ENCODE measurements at places on chromosomes 2 and 18. TPM values are rescaled to one million over a fixed set of nuclear protein-coding genes. Genes with fewer than 3 reads are reported as not detected.

DIS3L2 gene
- 34.5 TPM for total RNA-seq

DNA sequence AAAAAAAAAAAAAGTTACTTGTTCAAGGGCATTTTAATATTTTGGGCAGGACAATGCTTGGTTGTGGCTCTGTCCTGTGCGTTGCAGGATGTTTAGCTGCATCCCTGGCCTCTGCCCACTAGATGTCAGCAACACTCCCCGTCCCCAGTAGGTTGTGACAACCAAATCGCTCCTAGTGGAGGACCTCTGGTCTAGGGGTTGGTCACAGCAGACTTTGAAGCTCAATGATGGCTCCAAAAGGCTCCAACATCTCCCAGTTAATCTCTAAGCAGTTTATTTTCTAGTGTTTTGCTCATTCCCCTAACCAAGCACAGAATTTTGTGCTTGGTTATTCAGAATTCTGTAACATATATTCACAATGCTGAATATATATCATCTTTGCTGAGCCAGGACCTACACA lies 67.0 kb downstream of the CHRNA1 start:
- peaks cover 3% of the 10 kb centered on the region for H3K27me3 ChIP-seq
- H3K4me3 ChIP-seq, result no peak overlapping the region
- no peaks in the 10 kb centered on the region for H3K36me3 ChIP-seq
- H3K4me1 ChIP-seq, result no peaks in the 10 kb centered on the region
- no peak overlapping the region for H3K27ac ChIP-seq
- DNase-seq, result peak; percentile 80

DNA sequence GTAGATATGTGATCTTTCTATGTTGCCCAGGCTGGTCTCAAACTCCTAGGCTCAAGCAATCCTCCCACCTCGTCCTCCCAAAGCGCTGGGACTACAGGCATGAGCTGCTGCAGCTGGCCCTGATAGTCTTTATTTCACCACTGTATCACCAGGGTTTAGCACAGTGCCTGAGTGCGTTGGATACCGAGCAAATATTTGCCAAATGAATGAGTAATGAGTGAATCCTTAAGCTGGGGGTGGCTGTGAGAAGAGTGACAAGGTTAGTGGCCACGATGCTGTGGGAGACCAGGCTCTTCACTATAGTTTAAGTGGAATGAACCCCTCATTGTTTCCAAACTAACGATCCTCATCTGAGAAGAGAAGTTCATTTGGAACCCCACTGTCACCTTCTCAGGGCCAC lies 60.8 kb upstream of the FAM136A start:
- H3K4me1 ChIP-seq, result no peaks in the 10 kb centered on the region
- no peak overlapping the region for H3K4me3 ChIP-seq
- no peak overlapping the region for H3K27ac ChIP-seq
- no peak for DNase-seq

GRCh38 chr2:84925336-84925723 lies 19.9 kb downstream of the TMSB10 start:
- H3K27me3 ChIP-seq, result no peaks in the 10 kb centered on the region
- H3K4me3 ChIP-seq, result peak overlapping the region; percentile 87
- no peak for DNase-seq

DNA sequence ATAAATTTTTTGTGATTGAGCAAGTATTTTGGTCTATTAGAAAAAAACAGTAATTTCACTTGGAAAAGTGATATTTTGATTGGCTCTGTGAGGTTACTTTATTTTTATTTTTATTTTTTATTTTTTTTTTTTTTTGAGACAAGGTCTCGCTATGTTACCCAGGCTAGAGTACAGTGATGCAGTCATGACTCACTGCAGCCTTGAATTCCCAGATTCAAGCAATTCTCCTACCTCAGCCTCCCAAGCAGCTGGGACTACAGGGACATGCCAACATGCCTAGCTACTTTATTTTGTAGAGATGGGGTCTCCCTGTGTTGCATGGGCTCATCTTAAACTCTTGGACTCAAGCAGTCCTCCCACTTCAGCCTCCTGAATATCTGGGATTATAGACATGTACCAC lies 60.9 kb upstream of the MGAT5 start:
- peaks cover 15% of the 10 kb centered on the region for H3K36me3 ChIP-seq
- H3K4me3 ChIP-seq, result no peak overlapping the region
- no peak for DNase-seq
- no peak overlapping the region for H3K27ac ChIP-seq
- no peaks in the 10 kb centered on the region for H3K27me3 ChIP-seq

GRCh38 chr2:208673631-208674030 lies 267.0 kb downstream of the PTH2R start:
- DNase-seq, result no peak
- H3K4me1 ChIP-seq, result no peaks in the 10 kb centered on the region

- DNase-seq, result no peak
- no peak overlapping the region for H3K27ac ChIP-seq
- H3K4me1 ChIP-seq, result peaks cover 3% of the 10 kb centered on the region
- peaks cover 17% of the 10 kb centered on the region for H3K27me3 ChIP-seq
Measured at GRCh38 chr2:88355486-88355885, 97.0 kb downstream of the FOXI3 start.

DNA sequence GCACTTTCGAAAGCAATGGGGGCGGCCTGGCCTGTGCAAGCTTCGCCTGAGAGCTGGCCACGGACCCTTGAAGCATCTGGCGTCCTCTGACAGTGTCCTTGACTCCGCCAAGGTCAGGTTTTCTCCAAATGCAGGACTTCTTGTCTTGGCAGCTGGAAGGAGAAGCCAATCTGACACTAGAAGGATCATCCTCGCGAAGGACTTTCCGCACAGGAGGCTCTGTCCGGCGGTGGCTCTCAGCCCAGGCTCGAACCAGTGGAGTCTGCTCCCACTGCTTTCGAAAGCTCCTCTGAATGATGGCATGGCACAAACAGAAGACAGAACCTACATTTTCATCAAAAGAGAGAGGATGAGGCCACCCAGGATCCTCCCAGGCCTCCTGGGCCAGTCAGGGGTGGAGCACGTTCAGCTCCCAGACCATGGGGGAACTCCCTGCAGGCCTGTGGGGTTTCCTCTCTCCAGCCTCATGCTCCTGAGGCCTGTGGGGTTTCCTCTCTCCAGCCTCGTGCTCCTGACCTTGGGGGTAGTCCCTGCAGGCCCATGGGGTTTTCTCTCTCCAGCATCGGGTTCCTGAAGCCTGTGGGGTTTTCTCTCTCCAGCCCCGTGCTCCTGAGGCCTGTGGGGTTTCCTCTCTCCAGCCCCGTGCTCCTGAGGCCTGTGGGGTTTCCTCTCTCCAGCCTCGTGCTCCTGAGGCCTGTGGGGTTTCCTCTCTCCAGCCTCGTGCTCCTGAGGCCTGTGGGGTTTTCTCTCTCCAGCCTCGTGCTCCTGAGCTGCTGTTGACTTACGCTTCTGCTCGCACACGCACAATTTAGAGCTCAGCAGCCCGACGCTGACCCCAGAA lies 396.5 kb upstream of the SALL3 start:
- no peaks in the 10 kb centered on the region for H3K27me3 ChIP-seq
- no peaks in the 10 kb centered on the region for H3K4me1 ChIP-seq
- no peak overlapping the region for H3K4me3 ChIP-seq
- no peak overlapping the region for H3K27ac ChIP-seq
- no peak for DNase-seq

DNA sequence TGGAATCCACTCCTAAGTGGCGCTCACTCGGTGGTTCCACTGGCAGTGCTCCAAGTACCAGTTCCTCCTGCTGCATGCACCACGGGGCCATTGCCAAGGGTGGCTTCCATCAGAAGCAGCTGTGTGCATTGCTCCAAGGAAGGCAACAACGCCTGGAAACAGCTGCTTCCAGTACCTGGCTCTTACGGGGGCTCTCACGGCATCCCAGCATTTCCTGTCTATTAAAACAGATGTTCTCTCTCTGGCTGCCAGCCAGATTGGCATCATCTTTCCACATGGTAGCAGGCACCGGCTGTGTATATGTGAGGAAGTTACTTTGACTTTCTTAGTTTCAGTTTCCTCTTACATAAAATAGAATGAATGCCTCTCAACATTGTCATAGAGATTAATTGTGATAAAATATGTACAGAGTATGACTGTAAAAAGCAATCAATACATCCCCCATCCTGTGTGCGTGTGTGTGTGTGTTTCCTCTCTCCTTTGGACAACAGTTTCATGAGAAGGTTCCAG lies 84.9 kb downstream of the CMPK2 start:
- peaks cover 10% of the 10 kb centered on the region for H3K4me1 ChIP-seq
- no peaks in the 10 kb centered on the region for H3K27me3 ChIP-seq
- no peak overlapping the region for H3K4me3 ChIP-seq
- H3K36me3 ChIP-seq, result no peaks in the 10 kb centered on the region
- DNase-seq, result peak; percentile 55

GRCh38 chr2:98731041-98731893 lies at the start of gene MGAT4A:
Gene MGAT4A, minus strand, starts transcription at chr2:98731132. Its CDS starts 4,800 bp downstream, at chr2:98726332.
- no peaks in the 10 kb centered on the region for H3K27me3 ChIP-seq
- H3K27ac ChIP-seq, result peak within 1 kb of the TSS; percentile 93
- peak within 1 kb of the TSS; percentile 88 for H3K4me3 ChIP-seq
- DNase-seq, result peak; percentile 87
- peaks cover 67% of the 10 kb centered on the region for H3K4me1 ChIP-seq
- H3K36me3 ChIP-seq, result peaks cover 3% of the 10 kb centered on the region

DNA sequence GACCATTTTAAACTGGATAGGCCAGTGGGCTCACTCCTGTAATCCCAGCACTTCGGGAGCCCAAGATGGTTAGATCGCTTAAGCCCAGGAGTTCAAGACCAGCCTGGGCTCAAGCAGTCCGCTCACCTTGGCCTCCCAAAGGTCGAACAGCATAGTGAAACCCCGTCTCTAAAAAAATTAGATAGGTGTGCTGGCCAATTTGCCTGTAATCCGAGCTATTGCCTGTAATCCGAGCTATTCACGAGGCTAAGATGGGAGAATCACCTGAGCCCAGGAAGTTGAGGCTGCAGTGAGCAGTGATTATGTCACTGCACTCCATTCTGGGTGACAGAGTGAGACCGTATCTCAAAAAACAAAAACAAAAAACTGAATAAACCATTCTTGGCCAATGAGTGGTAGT lies 52.6 kb upstream of the EMILIN2 start:
- no peak overlapping the region for H3K27ac ChIP-seq
- H3K27me3 ChIP-seq, result no peaks in the 10 kb centered on the region
- H3K36me3 ChIP-seq, result peaks cover 44% of the 10 kb centered on the region
- H3K4me1 ChIP-seq, result no peaks in the 10 kb centered on the region
- H3K4me3 ChIP-seq, result no peak overlapping the region
- no peak for DNase-seq

DNA sequence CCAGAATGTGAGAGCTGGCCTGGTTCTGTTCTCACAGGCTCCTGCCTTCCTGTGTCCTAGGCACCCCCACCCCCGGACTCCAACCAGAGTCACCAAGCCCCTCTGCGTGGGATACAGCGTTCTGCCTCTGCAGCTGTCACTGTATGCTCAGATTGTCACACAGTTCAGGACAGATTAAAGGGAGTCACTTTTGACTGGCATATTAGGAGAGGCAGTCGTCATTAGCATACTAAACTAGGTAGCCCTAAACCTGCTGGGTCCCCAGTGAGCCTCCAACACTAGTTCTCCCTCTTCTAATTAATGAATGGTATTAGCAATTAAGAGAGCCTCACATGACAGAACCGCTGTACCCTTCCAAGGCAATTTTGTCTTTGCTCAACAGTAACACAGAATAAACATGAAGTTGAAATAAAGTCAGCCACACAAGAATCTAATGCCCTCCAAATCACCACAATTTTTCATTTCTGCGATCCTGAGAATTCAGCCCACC lies 340.2 kb downstream of the CMPK2 start:
- peaks cover 2% of the 10 kb centered on the region for H3K27me3 ChIP-seq
- H3K36me3 ChIP-seq, result no peaks in the 10 kb centered on the region
- H3K4me1 ChIP-seq, result no peaks in the 10 kb centered on the region
- H3K4me3 ChIP-seq, result no peak overlapping the region
- DNase-seq, result no peak

DNA sequence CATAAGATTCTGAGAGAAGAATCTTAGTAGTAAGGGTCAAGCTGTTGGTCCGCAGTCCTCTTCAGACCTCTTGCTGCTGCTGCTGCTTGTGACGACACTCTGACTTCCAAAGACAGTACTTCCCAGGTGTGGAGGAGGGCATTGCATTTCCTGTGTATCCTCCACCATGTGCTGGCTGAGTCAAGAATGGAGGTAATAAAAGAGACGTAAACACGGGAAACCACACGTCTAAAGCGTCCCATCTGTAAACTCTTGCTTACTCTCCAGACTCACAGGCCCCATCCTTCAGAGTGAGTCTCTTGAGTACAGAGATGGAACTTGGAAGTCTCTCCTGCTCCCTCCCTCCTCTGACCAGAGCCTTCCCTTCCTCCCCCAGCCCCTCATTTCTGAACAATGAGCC lies 25.6 kb downstream of the KLHL29 start:
- no peak for DNase-seq
- no peaks in the 10 kb centered on the region for H3K27me3 ChIP-seq
- no peak overlapping the region for H3K4me3 ChIP-seq
- no peaks in the 10 kb centered on the region for H3K36me3 ChIP-seq

DNA sequence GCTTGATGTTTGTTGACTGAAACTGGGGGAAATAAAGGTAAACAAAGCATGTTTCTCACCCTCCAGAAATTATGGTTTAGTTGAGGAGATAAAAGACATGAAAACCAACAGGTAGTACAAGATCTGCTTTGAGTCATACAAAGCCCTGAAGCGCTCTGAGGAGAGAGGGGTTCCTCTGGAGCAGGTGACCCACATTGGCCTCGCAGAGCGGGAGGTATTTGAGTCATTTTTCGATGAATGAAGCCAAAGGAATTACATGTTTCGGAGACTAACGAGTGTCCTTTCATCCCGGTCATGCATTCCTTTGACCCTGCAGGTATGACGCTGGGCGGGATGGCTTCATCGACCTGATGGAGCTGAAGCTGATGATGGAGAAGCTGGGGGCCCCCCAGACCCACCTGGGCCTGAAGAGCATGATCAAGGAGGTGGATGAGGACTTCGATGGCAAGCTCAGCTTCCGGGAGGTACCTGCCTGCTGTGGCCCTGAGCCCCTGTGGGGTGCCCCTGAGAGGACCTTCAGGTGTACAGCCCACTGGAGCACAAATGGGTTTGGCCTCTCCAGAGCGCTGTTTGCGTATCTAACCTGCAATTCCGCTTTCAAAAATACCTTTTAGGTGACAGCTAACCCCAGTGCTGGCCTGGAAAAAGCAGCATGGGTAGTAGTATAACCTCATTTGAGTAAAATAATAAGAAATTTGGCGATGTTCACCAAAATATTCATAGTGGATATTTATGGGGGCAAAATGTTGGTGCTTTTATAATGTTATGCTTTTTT lies 29.3 kb downstream of the EFHD1 start:
- H3K36me3 ChIP-seq, result no peaks in the 10 kb centered on the region
- no peaks in the 10 kb centered on the region for H3K4me1 ChIP-seq
- no peak for DNase-seq
- H3K4me3 ChIP-seq, result no peak overlapping the region

Data from activated CD4-positive, alpha-beta T cell treated with anti-CD3 and anti-CD28 coated beads for 36 hours (primary cell).